ENCODE measurements at places on chromosomes 11 and 22. TPM values are rescaled to one million over a fixed set of nuclear protein-coding genes. Genes with fewer than 3 reads are reported as not detected.

IFITM10 gene
- total RNA-seq, result not detected

MUC15 gene
- total RNA-seq, result not detected

APOL1 gene
- total RNA-seq, result 17.6 TPM

HMGXB4 gene
- 37.2 TPM for total RNA-seq

SMDT1 gene
- total RNA-seq, result 63.4 TPM

CD6 gene
- total RNA-seq, result 167 TPM

SLC3A2 gene
- 408 TPM for total RNA-seq

KCTD14 gene
- total RNA-seq, result 0.50 TPM

CST6 gene
- not detected for total RNA-seq

GLYAT gene
- not detected for total RNA-seq

C11orf52 gene
- total RNA-seq, result not detected

C11orf68 gene
- 16.9 TPM for total RNA-seq

RAPSN gene
- 0.19 TPM for total RNA-seq

POU2AF2 gene
- not detected for total RNA-seq

P2RX6 gene
- 0.43 TPM for total RNA-seq

MIF gene
- total RNA-seq, result 1,275 TPM

CSNK2A3 gene
- total RNA-seq, result 3.4 TPM

DDX25 gene
- 0.26 TPM for total RNA-seq

SMC1B gene
- total RNA-seq, result 2.1 TPM

HEPHL1 gene
- not detected for total RNA-seq

OTUB1 gene
- 70.5 TPM for total RNA-seq

DGCR2 gene
- total RNA-seq, result 22.2 TPM

APOA1 gene
- 0.33 TPM for total RNA-seq

APOBEC3B gene
- total RNA-seq, result 3.4 TPM

SERPING1 gene
- 0.41 TPM for total RNA-seq

MUC5AC gene
- not detected for total RNA-seq

ZNF214 gene
- total RNA-seq, result not detected

POTEH gene
- not detected for total RNA-seq

GRIK4 gene
- total RNA-seq, result 0.43 TPM

RNASEH2C gene
- total RNA-seq, result 108 TPM

TMEM121B gene
- 0.36 TPM for total RNA-seq

ROBO4 gene
- total RNA-seq, result not detected

Data from activated naive CD8-positive, alpha-beta T cell treated with anti-CD3 and anti-CD28 coated beads for 36 hours (primary cell).